ENCODE measurements at places on chromosomes 6 and 20.

DNA sequence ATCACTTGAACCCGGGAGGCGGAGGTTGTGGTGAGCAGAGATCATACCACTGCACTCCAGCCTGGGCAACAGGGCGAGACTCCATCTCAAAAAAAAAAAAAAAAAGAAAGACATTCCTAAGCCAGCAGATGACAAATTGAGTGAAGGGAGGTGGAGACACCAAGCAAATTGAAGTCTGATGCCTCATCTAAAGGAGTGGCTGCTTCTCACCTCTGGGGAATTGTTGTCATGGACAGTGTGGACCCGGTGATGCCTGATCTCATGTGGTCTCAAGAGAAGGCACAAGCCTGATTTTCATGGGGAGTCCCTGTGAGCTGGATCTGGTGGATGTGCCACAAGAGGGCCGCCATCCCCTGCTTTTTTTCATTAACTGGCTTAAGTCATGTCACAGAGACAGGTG, 272.0 kb downstream of the ZNF217 start:
- DNase-seq = no peak

GRCh38 chr6:22029171-22029570, 267.7 kb downstream of the PRL start:
- peak; percentile 10 for DNase-seq

- DNase-seq = no peak
These were observed 59.4 kb upstream of the PTGIS start for GRCh38 chr20:49627329-49627761.

- peak; percentile 77 for DNase-seq
These were observed 15.4 kb upstream of the KIAA1755 start for GRCh38 chr20:38275815-38276550.

- no peak for DNase-seq
These were observed 35.5 kb upstream of the MAFB start for GRCh38 chr20:40724566-40724965.

- DNase-seq = no peak
These were observed 3.2 kb upstream of the IFNGR1 start for GRCh38 chr6:137222381-137222780.

- no peak for DNase-seq
These were observed 8.3 kb downstream of the AGPAT4 start for GRCh38 chr6:161265554-161265953.

DNA sequence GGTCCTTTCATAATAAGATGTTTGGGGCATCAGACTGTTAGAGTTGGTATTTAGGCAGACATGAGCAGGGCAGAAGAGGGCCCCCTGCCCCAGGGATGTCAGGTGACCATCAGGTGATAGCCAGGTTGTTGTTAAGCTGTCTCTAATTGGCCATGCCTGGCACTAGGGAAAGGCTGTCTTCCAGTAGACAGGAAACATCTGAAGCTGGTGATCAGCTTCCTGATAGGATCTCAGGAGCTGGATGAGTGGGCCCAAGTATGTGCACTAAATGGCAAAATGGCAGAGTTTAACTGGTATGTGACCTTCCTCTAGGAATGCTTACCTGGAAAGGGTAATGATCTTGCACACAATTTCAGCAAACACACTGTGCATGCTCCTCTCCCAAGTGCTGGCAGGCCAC, 190.7 kb downstream of the CDH26 start:
- DNase-seq = no peak

GRCh38 chr6:10723567-10723881, 654 bp downstream of the TMEM14C start:
- DNase-seq = no peak

DNA sequence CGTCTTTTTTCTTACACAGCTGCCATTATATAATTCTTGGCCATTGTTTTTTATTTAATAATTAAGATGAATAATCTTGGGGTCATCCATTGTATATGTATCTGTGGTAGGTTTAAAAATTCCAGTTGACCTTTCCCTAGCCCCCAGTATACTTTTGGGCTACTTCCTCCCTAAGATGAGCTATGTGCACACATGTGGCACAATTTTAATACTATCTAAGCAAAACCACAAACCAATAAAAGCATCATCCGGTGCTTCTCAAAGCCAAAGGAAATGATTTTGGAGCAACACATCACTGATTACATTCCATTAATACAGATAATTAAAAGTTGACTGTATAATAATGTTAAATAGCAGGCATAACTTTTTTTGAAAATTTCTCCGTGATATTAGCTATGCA, 161.2 kb downstream of the ATXN1 start:
- no peak for DNase-seq

DNA sequence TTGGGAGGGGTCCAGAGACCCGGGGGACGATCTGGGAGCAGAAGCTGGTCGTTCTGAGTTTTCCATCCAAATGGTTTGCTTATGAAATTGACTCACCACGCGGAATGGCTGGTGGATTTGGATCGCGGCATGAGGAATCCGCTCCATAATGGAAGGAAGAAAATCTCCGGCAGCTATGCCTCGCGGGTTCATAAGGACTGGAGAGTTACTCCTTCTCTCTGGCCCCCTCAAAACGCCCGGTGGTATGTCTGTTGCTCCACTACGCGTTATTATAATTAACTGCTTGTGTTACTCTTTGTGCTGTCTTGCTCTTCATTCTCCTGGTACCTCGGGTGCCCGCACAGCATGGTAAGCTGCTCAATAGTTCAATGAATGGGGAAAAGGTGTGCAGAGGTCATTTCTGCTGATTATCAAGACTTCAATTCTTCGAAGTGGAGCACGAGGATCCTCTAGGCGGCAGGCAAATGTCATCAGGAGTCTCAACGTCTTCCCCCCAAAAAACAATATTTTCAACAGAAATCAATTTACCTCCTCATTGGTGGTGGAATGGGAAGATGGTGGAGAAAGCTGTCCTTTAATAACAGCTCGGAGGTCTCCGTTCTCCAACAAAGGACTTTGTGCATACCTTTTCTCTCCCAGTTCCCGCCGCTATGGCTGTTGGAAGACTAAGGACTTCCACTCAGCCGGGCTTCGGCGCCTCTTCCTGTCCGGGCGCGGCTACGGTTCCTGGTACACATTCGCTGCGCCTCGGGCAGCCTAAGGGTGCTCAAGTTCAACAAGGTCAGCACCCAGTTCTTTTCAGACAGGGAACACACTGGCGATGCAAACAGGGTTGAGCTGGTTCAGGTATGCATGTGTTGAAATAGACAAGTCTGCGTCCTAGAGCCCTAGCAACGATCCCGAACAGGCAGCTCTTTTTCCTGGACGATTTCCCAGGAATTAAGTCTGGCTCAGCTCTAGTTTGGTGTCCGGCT, 9.2 kb upstream of the PRSS16 start:
- DNase-seq = no peak

DNA sequence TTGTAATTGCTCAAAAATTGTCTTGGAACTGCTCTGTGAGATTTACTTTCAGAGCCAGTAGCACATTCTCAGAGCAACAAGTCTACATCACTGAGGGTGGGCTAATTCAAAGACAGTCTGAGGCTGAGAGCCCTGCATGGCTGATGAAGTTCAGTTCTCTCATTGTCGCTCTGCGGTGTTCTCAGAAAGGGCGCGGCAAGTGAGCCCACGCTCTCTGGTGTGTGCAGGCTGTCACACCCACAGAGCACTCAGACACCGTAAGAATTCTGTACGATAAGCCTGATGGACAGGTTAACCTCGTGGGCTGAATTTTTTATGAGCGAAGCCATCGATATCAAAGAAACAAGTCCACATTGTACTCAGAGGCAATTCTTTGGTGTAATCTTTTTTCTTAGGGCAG, 557.8 kb downstream of the HACE1 start:
- DNase-seq = no peak

GRCh38 chr20:46277602-46278001, 30.7 kb downstream of the CDH22 start:
- no peak for DNase-seq

GRCh38 chr6:148818939-148819575, 72.2 kb downstream of the UST start:
- no peak for DNase-seq

DNA sequence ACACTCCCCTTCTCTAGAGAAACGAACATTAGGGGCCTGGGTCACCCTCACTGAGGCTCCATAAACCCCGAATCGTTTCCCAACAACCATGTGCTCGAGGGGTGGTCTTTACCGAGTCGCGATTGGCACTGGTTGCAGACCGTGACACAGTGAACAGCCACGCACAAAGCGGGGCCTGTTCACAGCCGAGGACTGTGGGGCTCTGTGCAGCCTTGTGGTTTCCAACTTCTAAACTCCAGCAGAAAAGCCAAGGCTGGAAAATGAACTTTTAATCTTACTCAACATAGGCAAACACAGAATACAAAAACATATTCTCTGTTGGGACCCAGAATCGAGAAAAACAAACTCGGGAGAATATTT, 19.0 kb downstream of the RRBP1 start:
- DNase-seq = no peak

DNA sequence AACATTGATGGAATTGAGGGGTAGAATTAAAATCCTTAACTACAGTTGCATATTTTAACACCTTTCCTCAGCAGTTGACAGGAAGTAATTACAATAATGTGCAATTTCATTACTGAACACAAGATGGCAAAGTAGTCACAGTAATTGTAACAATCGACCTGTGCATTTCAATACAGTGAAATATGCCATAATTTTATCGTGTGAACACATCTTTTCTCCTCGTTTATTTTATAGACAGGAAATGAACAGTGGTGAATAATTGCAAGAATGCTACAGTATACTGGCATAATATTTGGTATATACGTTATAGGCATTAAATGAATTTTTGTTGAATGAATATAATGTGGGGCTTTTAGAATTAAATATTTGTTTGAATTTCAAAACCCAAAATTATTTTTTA, 25.0 kb downstream of the CYB5R4 start:
- DNase-seq = no peak

GRCh38 chr20:41657655-41658054, 39.5 kb upstream of the CHD6 start:
- DNase-seq = no peak

DNA sequence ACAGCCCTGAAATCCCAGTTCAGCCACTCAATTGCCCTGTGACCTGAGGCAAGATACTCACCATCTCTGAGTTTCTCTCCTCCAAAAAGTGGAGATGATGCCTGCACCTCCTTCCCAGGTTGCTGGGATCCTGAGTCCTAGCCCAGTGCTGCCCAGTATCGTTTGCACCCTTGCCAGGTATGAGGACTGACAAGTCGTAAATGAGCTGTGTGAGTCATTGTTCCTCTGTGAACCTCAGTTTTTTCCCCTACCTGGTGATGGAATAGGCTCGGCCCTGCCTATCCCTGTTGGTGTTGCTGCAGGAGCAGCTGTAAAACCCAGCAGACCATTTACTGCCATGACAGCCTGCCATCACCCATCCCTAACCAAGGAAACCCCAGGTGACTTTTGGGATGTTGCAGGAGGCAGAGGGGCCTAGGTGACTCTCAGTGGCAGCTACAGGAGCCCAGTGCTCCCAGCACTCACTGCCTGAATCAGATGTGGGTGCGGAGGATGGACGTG, 229.3 kb downstream of the SYNDIG1 start:
- DNase-seq = no peak

- DNase-seq = no peak
These were observed 7.6 kb upstream of the BTN3A3 start for GRCh38 chr6:26432627-26433201.

GRCh38 chr6:12895721-12896120, 179.2 kb downstream of the PHACTR1 start:
- DNase-seq = no peak

DNA sequence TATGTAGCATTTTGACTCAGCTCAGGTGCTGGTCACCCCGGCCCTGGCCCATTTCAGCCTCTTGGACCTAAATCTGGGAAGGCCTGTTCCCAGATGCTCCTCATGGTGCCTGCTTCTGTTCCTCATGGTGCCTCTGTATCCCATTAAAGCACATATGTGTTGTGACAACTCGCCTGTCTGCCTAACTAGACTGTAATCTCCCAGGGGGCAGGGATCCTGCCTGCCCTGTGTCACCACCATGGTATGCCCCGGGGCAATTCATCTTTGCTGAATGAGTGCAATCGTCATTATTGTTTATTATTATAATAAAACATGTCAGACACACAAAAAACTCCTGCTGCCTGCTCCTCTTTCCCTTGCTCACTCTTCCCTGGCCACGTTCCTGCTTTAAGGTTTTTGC, 62.0 kb downstream of the ZFP64 start:
- DNase-seq = no peak

- no peak for DNase-seq
These were observed 269.7 kb downstream of the TAF4 start for GRCh38 chr20:61795669-61796630.

GRCh38 chr6:8027965-8028651, 36.1 kb downstream of the BLOC1S5 start:
- DNase-seq = no peak

- DNase-seq = peak; percentile 19
These were observed 139.7 kb downstream of the PRDM13 start for GRCh38 chr6:99746261-99746895.

- DNase-seq = no peak
These were observed 79.1 kb downstream of the LYRM2 start for GRCh38 chr6:89559487-89559886.

DNA sequence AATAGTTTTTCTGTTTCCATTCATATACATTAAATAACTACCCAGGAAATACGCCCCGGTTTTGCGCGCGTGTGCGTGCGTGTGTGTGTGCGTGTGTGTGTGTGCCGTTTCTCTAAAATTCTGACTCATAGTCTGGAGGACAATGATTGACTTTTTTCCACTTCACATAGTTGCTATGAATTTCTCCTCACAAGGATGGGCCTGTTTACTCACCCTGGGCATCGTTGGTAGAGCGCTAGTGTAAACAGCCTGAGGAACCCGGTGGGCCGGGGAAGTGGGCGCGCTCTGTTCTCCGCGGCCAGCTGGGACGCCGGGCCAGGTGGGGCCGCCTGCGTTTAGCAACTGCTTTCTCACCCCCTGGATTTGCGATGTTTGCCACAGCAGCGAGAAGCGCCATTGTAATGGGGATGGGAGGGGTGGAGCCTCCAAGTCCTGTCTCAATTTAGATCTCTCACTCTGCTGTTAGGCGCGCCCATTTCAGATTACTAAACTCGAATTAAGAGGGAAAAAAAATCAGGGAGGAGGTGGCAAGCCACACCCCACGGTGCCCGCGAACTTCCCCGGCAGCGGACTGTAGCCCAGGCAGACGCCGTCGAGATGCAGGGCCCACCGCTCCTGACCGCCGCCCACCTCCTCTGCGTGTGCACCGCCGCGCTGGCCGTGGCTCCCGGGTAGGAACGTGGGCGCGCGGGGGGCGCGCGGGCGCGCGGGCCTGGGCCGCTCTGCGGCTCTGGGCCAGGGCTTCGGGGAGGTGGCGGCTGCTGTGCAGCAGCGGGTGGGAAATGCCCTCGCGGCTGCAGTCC, at the start of gene CD109:
TSS of gene CD109 (plus strand) at position 585 of the 803 bp plus-strand sequence. CDS start at position 598, 13 bp downstream.
- DNase-seq = peak; percentile 14

GRCh38 chr20:46286382-46286781, 21.9 kb downstream of the CDH22 start:
- DNase-seq = no peak

- no peak for DNase-seq
These were observed 520.4 kb downstream of the ADGRB3 start for GRCh38 chr6:69155467-69155866.

GRCh38 chr20:56552911-56553629, 20.0 kb downstream of the FAM209B start:
- DNase-seq = no peak

- DNase-seq = no peak
These were observed 114.3 kb upstream of the JAG1 start for GRCh38 chr20:10788055-10788454.

GRCh38 chr20:17667445-17667844, 14.6 kb downstream of the RRBP1 start:
- DNase-seq = no peak
